ENCODE measurements at places on chromosomes 7 and 10.

DNA sequence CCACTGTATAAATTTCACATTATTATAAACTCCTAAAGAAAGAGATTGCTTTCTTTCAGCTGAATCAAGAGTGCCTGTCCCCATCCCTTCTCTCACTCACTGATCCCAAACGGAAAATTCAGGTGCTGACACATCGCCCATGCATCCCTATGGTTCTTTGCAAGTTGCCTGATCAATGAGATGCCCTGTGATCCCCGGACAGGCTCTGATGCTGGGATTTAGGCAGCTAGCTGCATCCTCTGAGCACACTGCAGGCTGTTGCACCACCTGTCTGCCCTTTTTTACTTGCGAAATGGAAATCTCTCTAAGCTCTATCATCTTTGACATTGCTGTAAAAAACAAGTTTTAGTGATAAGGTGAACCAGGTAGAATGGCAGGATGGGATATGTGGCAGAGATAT lies 456.5 kb downstream of the GATA3 start:
- no peak for DNase-seq

DNA sequence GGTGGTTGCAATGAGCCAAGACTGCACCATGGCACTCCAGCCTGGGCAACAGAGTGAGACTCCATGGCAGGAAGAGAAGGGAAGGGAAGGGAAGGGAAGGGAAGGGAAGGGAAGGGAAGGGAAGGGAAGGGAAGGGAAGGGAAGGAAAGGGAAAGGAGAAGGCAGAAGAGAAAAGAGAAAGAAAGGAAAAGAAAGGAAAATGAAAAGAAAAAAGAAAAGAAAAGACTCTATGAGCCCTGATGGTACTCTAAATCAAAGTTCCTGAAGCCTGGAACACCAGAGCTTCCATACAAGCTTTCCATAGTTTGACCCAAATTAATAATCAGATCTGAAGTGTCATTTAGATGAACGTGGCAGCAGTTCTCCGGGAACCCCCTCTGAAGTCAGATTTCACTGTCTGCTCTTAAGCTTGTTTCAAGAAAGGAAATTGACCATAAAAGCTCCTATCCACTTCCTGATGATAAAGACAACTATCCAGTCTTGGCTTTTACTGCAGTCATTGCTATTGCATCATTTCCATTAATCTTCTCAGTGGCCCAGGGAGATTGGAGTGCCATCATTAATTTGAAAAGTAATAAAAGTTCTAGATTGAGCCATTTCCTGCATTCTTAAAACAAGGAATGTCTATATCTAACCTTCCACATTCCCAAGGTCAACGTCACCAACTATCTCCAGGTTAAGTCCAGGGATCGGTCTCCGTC lies 44.2 kb upstream of the FRMD4A start:
- DNase-seq: no peak

DNA sequence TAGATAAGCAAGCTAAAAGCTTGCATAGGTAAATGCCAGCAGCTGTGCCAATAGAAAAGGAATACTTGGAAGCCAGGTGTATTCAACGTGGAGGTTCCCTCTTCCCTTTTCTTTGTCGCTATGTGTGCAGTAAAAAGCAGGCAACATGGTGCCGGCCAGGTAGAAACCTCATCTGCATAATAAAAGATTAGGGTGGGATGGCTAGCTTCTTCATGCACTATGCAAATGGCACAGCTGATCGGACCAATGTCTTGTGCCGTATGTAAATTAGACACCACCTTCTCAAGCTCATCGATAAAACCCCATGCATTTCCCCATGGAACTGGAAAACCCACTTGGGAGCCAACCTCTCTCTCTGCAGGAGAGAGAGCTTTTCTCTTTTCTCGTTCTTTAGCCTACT lies 150.9 kb upstream of the FOXK1 start:
- DNase-seq: no peak

DNA sequence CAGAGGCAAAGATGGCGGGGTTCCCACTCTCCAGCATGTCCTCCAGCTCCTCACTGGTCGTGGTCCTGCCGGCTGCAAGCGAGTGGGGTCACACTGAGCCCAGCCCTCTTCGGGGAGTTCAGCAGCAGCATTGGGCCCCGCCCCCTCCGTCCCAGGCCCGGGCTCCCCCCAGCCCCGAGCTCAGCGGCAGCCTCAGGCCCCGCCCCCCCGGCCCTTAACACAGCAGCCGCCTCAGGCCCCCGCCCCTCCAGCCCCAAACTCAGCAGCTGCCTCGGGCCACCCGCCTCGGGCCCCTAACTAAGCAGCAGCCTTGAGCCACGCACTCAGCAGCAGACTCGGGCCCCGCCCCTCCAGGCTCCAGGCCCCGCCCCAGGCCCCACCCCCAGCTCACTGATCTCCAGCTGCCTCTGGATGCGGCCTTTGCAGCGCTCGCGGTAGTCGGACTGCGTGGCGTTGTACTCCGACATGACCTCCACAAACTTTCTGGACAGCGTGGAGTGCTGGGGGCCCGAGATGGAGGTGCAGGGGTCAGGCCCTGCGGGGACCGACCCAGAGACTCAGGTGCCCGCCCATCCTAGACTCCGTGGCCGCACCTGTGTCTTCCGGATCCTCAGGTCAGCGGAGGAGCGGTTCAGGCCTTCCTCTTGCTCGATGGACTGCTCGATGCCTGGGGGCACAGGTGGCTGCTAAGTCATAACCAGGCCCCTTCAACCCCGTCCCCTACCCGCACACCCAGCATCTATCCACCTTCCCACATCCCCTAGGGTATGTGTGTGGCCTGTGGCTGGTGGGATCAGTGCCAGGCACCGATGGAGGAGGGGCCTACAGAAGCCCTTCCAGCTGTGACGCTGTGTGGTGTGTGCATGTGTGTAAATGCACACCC lies 15.5 kb downstream of the STX1A start:
- DNase-seq: no peak

DNA sequence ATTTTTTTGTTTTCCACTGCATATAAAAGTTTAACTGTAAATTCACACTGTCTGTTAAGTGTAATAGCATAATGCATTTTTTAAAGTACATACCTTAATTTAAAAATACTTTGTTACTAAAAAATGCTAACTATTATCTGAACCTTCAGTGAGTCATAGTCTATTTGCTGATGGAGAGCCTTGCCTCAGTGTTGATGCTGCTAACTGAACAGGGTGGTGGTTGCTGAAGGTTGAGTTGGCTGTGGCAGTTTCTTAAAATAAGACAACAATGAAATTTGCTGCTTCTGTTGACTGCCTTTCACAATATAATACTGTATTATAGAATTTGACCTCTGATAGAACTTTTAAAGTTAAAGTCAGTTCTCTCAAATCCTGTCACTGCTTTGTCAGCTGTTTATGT lies 72.3 kb upstream of the GATAD1 start:
- no peak for DNase-seq

DNA sequence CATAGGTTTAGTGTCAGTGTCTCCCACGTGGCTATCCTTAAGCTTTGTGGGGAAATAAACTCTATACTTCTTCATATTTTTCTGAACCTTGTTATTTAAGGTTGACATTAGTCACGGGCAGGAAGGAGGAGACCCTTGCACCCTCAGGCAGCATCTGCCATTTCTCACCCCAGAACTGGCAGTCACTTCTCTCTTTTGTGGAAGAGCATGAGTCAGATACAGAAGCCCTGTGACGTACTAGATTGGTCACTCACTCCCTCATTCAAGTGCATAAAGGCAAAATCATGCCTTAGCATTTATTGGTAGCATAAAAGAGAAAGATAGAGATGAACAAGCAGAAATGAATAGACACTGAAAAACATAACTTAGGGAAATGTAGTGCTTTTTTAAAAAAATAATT lies 206.0 kb upstream of the MDFIC start:
- DNase-seq: no peak

DNA sequence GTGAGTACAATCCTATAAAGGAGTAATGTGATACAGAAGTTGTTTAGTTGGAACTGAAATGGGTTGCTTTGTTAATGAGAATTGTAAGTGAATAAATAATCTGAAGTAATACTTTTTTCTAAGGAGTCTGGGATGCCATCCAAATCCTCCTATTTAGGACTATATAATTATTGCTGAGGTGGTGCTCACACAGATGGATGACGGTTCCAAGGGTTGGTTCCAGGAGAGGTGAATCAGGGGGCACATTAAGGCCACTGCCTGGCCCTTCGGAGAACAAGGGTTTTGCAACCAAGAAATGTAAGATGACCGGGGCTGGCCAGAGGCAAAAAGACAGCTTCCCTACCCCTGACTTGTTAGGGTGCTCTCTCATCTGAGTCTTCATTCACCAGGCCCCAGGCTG lies 352.7 kb downstream of the PHTF2 start:
- no peak for DNase-seq

DNA sequence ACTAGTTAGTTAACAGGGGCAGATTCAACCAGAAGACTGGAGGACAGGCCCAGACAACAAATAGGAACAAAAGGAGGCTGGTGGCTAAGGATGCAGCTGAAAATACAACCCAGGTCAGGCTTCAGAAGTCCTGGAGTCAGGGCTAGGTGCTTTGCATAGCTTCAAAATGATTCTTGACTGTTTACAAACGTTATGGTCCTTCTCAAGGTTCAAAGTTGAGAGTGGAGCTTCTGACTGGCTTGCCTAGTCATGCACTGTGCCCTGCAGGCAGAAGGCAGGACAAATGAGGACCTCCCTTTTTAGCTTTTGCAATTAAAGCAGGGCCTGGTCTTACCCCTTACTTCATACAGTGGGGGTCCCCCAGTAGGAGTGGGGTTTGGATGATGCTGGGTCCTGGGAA lies 4.4 kb upstream of the CDH23 start:
- DNase-seq: no peak

- DNase-seq: no peak
These were observed 12.6 kb upstream of the WAC start for GRCh38 chr10:28520346-28520745.

DNA sequence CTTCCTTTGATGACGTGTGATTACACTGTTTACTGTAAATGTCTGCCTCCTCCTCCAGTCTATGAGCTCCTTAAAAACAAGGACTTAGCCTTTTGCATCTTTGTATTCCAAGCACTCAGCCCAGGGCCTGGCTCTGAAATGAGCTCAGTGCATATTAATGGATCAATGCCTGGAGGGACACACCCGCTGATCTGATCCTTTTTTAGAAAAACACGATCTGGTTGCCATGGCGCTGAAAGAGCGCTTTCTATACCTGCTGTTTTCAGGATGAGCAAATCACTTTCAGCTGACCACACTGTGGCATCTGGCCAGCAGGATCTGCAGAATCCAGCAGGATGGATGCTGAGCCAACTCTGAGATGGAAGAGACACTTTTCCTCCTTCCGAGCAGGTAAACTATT lies 37.8 kb upstream of the GARS1 start:
- no peak for DNase-seq

DNA sequence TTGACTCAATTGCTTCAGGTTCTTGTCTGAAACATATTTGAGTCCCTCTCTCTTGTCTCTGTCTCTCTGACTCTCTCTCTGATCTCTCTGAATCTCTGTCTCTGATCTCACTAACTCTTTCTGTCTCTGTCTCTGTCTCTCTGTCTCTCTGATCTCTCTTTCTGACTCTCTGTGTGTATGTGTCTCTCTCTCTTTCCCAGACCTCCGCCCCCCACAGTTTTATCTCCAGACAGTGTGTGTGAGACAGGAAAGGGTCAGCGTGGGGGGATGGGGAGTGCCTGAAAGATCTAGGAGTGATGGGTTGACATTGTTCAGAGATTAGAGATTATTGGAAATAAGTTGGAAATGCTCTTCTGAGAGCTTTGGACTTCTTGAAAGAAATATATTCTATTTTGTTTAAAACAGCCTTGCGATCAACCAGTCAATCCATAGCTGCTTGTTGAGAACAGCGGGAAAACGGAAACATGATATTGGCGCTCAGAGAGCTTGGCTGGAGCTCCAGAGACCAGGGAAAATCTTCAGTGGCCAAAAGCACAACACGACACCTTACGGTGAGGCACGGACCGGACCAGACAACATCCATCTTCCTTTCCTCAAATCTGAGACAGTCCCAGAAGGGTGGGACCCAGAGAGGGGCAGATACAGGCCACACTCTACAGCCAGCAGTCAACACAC lies 35.5 kb downstream of the CALML3 start:
- DNase-seq: no peak

DNA sequence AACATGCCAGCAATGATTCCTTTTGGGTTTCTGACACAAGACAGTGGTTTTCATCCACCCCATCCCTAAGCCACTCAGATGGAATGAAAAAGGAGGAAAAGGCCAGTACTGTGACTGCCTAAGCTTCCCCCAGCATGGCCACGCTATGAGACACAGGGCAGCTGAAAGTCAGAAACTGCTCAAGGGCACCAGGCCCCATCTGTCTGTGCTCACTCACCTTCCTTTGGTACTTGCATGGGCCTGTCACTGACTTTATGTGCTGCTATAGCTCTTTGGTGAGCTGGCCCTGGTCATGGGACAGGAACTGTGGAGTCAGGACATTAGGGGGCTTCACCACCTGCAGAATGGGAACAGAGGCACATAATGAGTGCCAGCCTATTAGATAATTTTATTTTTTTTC lies 21.2 kb upstream of the ACSM6 start:
- DNase-seq: no peak

DNA sequence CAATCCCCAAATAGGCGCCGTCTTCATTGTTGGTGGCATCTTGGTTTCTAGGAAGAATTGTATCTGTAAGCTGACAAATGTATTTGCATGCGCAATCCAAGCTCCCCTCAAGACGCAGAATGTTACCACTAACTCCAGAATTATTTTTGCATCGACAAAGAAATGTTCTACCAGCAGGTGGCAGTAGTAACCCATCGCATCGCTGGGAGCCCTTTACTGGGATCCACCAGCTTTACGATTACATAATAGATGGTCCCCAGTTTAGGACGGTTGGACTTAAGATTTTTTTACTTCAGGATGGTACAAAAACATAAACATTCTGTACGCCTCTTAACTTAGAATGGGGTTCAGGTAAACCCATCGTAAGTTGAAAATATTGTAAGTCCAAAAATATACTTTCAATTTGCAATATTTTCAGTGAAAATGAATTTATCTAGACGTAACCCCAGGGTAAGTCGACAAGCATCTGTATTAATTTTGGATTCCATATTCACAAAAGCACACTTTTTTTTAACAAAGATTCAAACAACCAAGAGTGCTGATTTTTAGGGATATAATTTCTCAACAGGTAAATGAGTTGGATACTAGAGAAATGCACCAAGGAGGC lies 114.0 kb upstream of the COBL start:
- no peak for DNase-seq

DNA sequence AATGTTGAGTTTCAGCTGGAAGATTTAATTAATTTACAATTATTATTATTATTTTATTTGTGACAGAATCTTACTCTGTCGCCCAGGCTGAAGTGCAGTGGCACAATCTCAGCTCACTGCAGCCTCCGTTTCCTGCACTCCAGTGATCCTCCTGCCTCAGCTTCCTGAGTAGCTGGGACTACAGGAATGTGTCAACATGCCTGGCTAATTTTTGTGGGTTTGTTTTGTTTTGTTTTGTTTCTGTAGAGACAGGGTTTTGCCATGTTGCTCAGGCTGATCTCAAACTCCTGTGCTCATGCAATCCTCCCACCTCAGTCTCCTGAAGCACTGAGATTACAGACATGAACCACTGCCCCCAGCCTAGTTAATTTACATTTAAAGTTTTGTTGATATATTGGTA lies 93.8 kb upstream of the MEOX2 start:
- no peak for DNase-seq

- no peak for DNase-seq
These were observed 7.1 kb downstream of the CPVL start for GRCh38 chr7:29139191-29139590.

Measured in activated T-helper 1 cell treated with Interleukin-2 at 50 U/mL for 16 hours (primary cell).